ENCODE measurements at places on chromosomes 11 and 22.

- DNase-seq: no peak
These were observed 89.7 kb downstream of the BRD1 start for GRCh38 chr22:49738006-49738405.

DNA sequence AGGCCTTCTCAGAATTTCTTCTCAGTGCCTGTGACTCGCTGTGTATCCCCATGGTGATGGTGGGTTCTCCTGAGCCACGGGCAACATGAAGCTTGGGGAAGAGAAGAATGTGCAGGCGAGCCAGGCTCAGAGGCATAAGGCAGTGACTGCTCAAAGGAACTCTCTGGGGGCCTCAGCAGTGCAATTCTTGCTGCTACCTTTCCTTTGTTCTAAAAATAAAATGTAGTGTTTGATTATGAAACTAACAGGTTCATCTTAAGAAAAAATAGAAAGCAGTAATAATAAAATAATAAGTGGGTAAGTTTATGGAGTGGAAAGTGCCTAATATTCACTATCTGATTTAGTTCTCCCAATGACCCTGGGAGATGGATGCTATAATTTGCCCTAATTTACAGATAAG, 46.7 kb downstream of the MEI1 start:
- no peak for DNase-seq

- peak; percentile 21 for DNase-seq
These were observed 13.1 kb upstream of the HIKESHI start for GRCh38 chr11:86288776-86289507.

GRCh38 chr11:61187505-61188130, 15.7 kb upstream of the PGA3 start:
- peak; percentile 47 for DNase-seq

- no peak for DNase-seq
These were observed 55.0 kb upstream of the USP47 start for GRCh38 chr11:11786771-11787170.

- DNase-seq: no peak
These were observed 38.1 kb upstream of the POU2AF1 start for GRCh38 chr11:111417011-111417765.

DNA sequence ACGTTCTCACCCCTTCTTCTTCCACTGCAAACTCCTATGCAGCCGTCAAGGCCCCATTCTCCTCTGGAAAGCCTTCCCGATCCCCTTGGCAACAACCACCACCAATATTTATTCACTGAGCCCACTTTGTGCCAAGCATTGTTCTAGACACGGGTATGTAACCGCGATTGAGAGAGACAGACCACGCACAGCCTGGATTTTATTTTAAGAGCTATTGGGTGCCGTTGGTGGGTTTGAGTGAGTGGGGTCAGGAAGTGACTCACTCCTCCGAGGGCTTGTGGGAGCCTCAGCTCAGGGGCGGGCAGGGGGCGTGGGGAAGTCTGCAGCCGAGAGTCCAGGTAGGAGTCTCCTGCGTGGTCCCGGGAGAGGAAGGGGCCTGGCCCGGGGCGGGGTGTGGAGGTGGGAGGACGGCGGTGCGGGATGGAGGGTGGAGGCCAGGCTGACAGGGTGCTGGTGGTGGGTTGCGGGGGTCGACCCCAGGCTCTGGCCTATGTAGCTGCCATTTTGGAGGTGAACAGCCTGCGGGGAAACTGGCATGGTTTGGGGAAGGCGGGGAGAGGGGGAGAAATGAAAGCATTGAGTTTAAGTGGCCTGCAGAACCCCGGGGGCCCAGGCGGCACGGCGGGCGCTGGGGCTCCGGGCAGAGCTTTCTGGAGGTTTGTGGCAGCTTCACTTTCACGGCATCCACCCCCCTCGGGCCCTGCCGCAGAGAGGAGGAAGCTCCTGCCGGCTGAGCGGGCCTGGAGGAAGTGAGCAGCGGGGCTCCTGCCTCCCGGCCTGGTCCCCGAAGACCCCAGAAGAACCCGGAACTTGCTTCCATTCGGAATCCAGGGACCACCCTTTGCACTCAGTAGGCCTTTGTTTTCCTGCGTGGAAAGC, 547 bp downstream of the PARVG start:
- DNase-seq: no peak

DNA sequence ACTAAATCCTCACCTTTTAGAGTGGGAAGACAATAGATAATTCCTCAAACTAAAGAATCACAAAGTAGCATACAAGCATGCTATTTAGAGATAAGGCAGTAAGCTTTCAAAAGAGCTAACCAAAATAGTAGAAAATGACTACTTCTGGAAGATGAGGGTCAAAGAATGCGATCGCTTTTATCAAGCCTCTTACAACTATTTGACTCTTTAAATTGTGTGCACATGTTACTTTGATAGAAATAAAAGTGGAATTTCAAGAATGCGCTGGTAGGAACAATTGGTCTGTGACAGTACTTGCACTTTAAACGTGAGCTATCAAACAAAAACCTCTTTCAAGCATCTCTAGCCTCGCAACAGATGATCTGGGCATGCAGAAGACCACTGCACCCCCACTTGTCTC, 97.3 kb downstream of the COMMD9 start:
- no peak for DNase-seq

DNA sequence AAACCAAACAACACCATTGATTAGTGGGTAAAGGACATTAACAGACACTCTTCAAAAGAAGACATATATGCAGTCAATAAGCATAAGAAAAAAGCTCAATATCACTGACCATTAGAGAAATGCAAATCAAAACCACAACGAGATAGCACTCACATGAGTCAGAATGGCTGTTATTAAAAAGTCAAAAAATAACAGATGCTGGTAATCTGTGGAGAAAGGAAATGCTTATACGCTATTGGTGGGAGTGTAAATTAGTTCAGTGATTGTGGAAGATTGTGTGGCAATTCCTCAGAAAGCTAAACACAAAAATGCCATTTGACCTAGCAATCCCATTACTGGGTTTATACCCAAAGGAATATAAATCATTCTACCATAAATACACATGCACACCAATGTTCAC, 182.6 kb downstream of the TRPC6 start:
- DNase-seq: peak; percentile 34

- no peak for DNase-seq
These were observed 34.6 kb downstream of the FAM83F start for GRCh38 chr22:40029189-40029890.

DNA sequence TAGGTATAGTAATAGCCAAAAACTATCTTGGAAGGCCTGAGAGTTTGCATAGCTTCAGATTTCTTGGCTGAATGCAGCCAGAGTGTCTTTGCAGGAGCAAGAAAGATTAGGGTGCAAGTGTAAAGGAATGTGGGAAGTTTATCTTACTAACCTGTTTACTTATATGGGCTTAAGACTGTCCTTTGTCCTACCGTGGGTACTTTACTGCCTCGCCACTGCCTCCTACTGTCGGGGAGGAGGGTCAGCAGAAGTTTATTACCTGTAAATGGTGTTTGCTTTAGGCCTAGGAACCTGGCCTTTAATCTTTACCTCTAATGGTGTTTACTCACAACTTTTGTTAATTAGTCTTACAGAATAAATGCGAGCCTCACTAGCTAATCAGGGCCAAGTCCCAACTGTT, 633.8 kb downstream of the DLG2 start:
- no peak for DNase-seq

GRCh38 chr11:15153231-15153630, 38.5 kb downstream of the INSC start:
- DNase-seq: no peak

DNA sequence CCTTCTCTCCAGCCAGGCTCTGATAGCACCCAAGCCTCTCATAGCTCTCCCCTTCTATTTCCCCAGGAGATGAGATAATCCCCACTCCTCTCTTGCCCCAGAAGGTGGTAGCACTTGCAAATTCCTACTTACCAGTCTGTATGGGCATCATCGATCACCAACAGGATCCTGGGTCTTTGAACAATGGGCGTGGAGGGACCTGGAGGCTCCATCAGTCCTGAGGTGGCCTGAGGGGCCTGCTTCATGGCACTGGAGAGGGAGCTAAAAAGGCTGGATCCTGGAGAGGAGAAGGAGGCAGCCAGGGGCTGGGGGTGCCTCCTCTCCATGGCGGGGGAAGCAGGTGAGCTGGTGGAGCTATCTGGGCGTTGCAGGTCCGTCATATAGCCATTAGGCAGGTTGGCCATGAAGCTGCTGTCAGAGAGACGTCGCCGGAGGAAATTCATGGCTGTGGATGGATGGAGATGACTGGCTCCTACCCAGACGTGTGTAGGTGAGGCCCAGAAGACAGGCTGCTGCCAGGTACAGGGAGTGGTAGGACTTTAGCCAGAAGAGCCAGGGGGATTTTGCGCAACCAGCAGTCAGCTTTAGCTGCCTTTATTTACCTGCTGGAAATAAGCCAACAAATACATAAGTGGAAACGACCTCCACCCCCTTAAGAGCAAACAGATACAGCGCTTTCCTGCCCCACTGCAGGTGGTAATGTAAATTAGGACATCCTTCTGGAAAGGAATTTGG, 51.8 kb downstream of the SYN3 start:
- no peak for DNase-seq

GRCh38 chr11:68043349-68044144, 4.7 kb downstream of the TCIRG1 start:
- DNase-seq: peak; percentile 96

DNA sequence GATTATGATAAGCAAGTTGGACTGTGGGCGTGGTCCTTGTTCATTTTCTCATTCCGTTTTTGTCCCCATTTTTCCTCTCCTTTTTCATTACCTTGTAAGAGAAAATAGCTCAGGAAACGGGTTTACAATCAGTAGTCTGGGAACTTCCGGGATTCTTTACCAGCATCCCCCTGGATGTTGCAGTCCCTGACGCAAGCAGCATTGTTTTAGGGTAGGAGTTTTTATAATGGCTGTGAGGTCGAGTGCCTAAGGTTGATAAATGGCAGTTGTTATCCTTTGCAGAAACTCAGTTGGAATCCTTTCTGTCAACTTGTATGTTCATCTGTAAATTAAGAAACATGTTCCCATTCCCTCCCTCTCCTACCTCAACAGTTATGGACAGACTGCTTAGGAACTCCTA, 68.3 kb downstream of the ARHGEF12 start:
- no peak for DNase-seq

GRCh38 chr11:41398175-41398574, 61.3 kb downstream of the LRRC4C start:
- DNase-seq: no peak

GRCh38 chr11:19753451-19754106, 40.9 kb downstream of the NAV2 start:
- DNase-seq: no peak

- peak; percentile 16 for DNase-seq
These were observed 1.1 kb downstream of the FXYD2 start for GRCh38 chr11:117823294-117823945.

DNA sequence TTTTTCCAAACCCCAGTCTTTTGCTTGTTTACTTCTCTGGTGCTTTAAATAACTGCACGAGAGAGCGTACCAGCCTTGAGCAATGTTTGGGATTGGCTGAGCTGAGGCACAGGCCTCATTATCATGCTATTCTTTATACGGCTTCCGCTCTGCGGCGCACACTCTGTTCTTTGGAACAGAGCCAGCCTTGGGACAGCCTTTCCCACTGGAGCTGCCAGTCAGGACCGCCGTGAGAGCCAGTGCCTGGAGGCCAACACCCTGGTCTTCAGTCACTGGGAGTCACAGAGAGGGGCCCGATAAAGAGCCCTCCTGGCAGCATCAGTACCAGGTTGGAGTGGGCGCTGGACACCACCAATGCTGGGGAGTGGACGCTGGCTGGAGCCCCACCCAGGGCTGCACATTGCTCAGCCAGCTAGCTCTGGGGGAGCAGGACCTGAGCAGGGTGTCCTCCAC, 125.6 kb downstream of the BCR start:
- DNase-seq: peak; percentile 79

DNA sequence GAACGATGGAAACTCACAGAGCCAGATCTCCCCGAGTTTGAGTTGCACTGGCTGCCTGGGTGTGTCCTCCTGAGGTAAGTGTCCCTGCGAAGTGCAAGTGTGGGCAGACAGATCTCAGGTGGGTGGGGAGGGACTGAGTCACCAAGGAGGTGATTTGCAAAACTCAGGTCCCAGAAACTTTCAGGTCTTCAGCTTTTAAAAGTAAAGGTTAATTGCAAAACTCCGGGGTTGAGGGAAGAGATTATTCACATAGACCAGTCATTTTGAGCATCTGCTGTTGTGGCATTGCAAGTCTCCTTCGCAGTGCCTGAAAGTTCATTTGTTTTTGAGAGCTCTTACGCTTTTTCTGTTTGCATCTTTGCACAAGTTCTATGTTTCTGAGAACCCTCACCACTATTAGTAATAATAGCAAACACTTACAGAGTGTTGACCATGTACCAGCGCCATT, 7.1 kb downstream of the CD44 start:
- DNase-seq: no peak

DNA sequence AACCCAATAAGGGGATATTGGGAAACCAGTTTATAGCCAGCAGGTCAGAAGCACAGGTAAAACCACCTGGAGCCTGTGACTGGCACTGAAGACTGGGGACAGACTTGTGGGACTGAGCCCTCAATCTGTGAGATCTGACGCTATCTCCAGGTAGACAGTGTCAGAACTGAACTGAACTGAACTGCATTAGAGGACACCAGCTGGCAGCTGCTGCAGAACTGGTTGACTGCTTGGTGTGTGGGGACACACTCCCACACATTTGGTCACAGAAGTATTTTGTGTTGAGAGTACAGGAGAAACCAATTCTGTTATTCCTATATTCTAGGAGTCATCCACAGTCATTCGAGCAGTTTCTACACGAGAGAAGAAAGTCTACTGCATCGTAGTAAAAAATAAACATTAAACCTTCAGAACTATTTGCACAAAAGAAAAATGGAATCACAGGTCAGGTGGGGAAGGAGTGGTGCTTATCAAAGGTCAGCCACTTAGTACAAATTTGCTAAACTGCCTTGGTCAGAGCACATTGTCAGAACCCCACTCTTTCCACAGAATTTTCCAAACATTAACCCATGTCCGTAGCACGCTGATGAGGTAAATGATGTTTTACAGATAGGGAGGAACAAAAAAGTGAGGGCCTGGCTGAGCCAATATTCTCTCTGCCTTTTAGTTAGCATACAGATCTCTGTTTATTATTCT, 77.2 kb downstream of the SIK3 start:
- DNase-seq: no peak

DNA sequence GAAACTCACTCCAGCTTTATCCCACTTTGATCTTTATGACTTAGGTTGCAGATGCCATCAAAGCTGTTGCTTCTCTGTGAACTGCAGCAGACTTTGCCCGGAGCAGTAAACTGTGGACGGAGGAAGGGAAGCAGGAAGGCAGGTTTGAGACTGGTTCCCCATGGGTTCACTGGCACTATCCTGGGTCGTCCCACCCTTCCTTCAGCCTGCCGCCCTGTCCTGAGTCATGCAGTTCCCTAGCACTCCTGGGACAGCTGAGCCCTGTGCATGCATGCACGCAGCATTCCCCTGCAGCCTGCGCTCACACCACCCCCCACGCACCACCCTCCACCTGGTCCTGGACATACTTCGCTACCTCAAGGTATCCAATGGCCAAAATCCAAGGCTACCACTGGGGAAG, 23.5 kb upstream of the P2RY2 start:
- no peak for DNase-seq

- peak; percentile 83 for DNase-seq
These were observed 39.7 kb downstream of the OR4D9 start for GRCh38 chr11:59550842-59551658.

Measured in foreskin fibroblast (primary cell).